ENCODE measurements at places on chromosomes 1 and 21.

- no peak for DNase-seq
Measured at GRCh38 chr1:209689477-209689876, 14.3 kb downstream of the G0S2 start.

GRCh38 chr1:213605732-213606131 is 382.0 kb upstream of the PROX1 start:
- DNase-seq: no peak

DNA sequence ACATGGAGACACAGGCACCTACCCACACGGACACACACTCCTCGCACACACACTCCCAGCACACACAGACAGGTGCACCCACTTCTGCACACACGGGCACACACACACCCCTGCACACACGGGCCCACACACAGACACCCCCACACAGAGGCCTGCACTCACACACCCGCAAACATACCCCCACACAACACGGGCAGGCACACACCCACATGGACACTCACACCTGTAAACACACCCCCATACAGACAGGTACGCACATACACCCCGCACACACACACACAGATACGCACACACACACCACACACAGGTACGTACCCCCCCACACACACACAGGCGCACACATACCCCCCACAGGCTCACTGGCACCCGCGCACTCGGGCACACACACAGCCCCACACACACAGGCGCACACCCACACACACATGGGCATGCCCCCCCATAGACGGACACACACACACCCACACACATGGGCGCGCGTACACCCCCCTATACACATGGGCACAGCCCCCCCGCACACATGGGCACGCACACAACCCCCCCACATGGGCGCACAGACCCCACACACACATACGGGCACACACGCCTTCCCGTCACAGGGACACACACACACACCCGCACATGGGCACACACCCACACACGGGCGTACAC is 6.1 kb downstream of the ATAD3A start:
- DNase-seq: no peak

DNA sequence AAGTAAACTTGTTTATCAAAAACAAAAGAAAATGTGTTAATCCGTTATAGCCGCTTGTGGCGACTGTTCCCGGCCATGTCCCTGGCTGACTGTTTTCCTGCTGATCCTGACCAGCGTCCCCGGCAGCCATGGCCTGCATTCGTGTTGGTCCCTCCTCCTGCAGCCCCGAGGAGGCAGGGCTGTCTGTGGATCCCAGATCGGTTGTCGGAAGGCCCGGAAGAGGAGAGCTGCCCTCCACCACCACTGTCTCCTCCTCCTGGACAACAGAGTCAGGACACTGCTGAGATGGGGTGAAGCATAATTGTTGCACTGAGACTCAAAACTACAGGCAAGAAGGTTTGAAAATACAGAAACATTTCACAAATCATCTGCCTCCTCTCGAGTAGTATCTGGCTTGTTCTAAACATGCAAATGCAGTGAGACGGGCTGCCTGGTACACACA is 3.6 kb upstream of the MXRA8 start:
- peak; percentile 66 for DNase-seq

- DNase-seq: no peak
Measured at GRCh38 chr1:43935711-43936427, 2.3 kb downstream of the ARTN start.

DNA sequence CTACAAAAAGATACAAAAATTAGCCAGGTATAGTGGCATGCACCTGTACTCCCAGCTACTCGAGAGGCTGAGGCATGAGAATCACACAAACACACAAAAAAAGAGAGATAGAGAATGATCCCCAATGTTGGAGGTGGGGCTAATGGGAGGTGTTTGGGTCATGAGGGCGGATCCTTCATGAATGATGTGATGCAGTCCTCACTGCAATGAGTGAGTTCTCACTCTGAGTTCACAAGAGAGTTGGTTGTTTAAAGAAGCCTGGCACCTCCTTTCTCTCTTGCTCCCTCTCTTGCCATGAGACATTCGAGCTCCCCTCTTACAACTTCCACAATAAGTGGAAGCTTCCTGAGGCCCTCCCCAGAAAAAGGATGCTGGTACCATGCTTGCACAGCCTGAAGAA is 17.3 kb downstream of the KCNT2 start:
- DNase-seq: no peak

GRCh38 chr1:11927866-11928592 is 1.8 kb upstream of the KIAA2013 start:
- no peak for DNase-seq

DNA sequence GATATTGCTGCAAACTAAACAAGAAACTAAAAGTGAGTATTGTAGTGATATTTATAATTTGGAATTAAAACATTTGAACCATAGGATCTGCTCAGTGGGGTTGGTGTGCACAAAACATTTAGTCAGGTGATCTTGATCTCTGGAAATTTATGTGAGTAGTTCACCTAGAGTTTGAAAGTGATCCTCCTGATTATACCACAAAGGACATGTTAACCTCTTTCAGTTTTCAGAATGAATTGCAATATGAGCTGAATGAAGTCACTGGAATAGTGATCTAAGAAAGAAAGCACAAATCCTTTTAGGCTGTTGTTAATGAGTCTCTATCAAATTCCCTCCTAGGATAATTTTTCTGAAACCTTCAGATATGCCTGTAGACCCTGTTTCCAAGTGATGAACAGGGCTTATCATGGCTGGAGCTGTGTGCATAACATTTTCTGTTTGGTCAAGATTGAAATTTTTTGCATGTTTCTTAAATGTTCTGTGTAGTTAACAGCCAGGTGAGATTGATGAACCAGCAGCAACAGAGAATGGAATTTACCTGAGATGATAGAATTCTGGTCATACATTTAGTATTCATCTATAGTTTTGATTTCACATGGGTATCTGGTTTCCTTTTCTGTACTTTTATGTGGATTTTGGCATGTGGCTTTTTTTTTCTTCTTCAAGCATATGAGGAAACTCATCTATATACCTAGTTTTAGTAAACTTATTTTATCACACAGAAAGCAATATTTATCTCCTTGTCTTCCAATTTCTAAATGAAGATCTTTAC is 25.5 kb downstream of the CDC14A start:
- DNase-seq: no peak

DNA sequence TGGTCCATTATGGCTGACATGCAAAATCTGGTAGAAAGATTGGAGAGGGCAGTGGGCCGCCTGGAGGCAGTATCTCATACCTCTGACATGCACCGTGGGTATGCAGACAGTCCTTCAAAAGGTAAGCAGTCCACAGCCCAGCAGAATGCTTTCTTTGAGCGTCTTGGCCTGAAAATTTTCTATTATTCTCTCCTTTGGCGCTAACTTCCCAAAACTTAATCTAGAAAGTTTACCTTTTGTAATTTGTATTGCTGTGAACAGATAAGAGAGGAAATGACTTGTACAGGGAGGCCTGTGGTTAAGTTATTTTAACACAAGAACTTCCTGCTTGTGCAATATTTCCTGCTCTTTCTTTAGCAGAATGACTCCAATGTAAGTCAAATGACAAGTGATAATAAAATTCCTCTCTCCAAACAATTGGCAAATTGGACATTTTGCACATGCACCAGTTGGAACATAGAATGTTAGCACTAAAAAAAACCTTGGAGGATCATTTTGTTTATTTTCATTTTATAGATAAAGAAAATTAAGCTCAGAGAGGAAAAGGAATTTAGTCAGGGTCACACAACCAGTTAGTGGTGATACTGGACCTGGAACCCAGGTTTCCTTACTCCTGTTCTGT is 18.9 kb downstream of the CAP1 start:
- no peak for DNase-seq

- DNase-seq: peak; percentile 33
Measured at GRCh38 chr1:210400043-210400840, 71.5 kb downstream of the HHAT start.

GRCh38 chr1:83065952-83066727 is 932.8 kb downstream of the TTLL7 start:
- DNase-seq: no peak

DNA sequence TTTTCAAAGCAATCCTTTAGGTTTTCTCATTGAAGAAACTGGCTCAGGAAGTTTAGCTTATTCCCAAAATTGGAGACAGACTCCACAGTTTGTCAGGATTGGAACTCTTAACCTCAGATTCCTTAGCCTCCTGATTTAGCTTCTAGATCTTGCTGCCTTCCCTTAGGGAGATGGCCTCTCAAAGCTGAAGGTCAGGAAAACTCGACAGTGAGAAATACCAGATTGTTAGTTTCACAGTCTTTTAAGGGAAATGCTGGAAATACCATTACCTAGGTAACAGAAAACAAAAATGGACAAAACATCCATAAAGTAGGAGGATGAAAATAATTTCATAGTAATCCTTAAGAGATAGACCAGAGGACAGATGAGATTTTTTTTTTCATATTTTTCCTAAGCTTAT is 7.8 kb downstream of the RASAL2 start:
- DNase-seq: no peak

- no peak for DNase-seq
Measured at GRCh38 chr1:197913495-197914276, 3.5 kb upstream of the LHX9 start.

- DNase-seq: peak; percentile 18
Measured at GRCh38 chr1:235160383-235160956, 580 bp downstream of the RBM34 start.

DNA sequence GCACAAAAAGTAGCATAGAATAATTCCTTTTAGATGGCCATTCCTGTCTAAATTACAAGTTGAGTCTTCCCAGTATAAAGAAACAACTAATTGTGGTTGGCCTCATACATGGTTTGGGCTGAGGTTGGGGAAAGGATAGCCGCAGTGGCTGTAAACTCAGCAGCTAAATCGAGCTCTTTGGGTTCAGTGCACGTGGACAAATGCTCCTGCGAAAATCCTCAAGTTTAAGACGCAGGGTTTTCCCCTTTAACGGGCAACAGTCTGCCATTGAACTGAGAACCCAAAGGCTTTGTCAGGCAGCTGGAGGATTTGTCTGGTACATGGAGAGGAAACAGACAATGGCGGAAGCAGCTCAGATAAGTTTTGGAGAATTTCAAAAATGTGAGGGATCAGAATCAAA is 331.9 kb downstream of the TGFB2 start:
- DNase-seq: no peak

DNA sequence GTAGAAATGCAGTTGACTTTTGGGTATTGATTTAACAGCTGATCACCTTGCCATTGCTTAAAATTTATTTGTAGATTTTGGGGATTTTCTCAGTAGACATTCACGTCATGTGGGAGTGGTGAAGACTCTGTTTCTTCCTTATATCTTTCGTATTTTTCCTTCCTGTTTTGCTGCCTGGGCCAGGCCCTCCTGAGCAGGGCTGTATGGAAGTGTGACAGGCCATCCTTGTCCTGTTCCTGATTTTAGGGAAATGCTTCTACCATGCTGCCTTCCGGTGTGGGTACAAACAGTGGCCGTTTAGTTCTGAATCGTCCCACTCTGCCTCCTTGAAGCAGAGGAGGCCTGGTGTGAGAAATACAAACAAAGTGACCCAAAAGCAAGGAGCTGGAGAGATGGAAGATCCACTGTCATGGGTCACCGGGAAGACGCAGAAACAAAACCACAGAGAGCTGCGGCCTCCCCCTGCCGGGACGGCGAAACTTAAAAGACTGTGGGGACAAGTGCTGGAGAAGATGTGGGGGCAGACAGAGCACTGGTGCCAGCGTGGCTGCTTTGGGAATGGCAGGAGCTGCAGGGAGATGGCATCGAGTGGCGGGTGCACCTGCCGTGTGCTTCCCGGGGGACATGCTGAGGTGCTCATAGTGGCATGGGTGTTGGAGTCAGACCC is 7.6 kb downstream of the AGPAT3 start:
- DNase-seq: no peak

Measured in AG04450 (cell line).